ENCODE measurements at places on chromosomes 3 and 15.

DNA sequence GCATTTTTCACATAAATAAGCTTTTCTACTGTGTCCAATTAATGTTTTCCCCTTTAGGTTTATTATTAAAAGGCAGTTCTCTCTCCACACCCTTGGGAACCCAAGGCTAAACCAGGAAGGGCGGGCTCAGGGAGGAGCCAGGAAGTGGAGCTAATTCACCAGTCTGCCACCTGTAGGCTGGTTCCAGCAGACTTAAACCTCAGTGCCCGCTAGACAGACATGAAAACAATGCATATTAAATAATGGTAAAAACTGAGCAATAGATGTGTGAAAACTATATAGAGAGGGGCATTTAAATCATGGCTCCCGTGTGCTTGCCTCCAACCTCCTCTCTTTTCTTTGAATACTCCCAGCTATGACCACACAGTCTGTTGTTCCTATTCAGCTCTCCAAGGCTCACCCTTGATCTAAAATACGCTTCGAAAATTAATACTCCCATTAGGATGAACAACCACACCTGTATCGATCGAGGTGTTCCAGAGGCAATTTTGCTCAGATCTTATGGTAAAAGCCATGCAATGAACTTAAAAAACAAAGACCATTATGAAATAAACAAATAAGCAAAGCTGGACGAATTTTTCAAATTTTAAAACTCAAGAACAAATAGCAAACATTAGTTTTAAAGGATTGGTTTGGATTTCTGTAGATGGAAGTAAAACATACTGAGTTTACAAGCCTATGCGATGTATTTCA lies 253.3 kb downstream of the TJP1 start:
- no peak for DNase-seq

GRCh38 chr15:40048211-40048792 lies 9.3 kb upstream of the SRP14 start:
- DNase-seq, result no peak

DNA sequence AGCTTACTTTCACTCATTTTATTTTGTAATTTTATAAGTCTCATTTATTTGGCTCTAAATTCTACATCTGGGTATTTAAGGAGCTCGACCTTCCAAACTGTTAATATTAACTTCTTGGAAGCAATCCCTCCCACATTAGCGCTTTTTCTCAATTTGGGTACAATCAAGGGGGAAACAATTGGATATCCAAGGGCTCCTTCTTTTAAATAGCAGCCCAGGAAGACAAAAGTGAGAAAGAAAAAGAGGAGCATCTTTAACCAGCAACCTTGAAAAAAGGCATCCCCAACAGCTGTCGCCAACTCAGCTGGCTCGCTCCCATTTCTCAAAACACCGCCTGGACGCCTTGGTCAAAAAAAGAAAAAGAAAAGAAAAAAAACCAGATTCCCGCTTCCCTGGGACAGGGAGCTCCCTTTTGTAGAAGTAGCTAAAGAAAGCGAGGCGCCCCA lies 873 bp downstream of the C3orf70 start:
- no peak for DNase-seq

GRCh38 chr3:106275592-106275991 lies 406.8 kb upstream of the CBLB start:
- no peak for DNase-seq

DNA sequence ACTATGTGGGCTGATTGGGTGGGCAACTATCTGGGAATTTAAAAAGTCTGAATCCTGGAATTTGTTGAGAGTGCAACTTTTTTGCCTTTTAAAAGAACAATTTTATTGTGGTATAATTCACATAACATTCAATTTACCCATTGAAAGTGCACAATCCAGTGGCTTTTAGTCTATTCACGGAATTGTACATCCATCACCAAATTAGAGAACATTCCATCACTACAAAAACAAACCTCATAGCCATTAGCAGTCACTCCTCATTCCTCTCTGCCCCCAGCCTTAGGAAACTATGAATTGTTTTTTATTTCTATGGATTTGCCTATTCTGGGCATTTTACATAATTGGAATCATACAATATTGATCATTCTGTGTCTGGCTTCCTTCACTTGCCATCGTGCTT lies 101.8 kb upstream of the ALDH1A3 start:
- no peak for DNase-seq

DNA sequence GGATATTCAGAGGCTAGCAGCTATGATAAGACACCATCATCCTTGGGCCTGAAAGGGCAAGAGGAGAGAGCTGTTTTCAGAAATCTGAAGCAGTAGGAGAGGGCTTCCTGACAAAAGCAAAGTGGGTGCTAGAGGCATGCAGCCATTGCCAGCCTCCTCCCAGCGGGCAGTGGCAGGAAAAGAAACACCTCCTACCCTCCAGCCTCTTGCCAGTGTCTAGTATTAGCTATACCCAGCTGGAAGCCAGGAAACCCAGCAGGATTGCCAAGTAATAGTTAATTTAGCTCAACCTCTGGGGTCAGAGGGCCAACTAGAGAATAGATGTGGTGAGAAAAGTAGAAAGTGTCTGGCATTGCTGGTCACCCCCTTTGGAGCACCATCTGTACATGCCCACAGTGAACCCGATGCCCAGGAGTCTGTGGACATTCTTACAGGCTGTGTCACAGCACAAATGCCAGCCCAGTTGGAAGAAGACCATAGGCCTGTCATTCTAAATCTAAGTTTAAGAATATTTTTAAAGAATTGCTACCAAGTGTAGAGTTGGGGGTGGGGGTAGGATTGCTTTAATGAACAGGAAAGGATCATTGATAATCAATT lies 85.3 kb downstream of the HCN4 start:
- no peak for DNase-seq

- no peak for DNase-seq
These were observed 36.9 kb downstream of the PCOLCE2 start for GRCh38 chr3:142852009-142852408.

GRCh38 chr3:2476996-2477395 lies 378.3 kb downstream of the CNTN4 start:
- DNase-seq, result no peak

DNA sequence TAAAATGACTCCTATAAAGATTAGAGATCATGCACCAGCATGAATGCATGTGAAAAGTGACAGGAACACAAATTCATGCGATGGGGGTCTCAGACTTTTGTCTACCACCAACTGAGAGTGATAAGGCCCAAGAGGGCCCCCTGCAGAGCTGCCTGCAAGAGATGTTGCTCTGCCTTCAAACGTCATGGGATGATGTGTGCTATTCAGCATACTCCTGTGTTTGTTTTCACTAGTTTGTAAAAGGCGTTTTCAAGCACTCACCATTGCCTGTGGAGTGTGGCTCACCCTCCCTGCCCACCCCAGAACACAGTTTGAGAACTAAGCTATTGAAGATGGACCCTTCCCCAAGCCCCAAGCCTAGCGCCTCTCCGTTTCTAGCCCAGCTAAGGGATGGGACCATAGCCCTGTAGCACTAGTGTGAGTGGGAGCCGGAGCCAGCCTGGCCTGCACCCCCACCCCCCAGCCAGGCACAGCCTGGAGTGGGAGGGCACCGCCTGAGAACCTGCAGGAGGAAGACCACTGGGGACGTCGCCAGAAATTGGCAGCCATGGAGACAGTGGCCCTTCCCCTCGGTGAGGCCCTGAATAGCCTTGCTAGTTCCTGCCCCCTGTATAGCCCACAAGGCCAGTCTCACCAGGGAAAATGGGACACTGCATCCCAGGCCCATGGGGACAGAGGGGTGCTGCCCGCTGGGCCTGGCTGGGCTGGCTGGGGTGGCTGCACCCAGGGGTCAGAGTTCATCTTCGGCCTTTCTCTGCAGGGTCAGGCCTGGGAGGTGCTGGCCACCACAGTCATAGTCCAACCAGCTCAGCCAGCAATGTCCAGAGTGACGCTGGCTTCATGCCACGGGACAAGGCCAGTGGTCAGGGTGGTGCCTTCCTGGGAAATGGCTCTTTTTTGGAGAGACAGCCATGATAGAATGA lies 22.6 kb upstream of the KLF13 start:
- no peak for DNase-seq

Measured in HFF-Myc (cell line).